Activated effector memory CD4-positive, alpha-beta T cell treated with Interleukin-2 at 50 U/mL for 16 hours (primary cell): ENCODE measurements at places on chromosomes 11 and 22.

DNA sequence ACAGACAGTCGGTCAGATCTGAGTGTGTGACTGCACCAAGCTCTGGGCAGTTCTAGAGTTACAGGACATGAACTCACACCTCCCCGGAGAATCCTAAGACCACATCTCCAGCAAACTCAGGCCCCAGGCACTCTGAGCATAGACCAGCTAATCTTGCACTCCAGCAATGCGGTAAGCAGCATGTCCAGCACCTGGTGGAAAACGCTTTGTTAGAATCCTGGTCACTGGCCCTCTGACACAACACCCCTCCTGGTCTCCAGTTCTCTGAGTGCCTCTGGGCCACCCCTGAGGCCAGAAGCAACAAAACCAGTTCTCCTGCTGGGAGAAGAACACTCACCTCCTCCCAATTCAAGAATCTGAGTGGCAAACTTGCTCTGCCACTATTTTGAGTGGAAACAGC lies 82.7 kb upstream of the TMEM45B start:
- DNase-seq: no peak

GRCh38 chr11:66112601-66113499 lies 42.8 kb downstream of the PACS1 start:
- DNase-seq: no peak

DNA sequence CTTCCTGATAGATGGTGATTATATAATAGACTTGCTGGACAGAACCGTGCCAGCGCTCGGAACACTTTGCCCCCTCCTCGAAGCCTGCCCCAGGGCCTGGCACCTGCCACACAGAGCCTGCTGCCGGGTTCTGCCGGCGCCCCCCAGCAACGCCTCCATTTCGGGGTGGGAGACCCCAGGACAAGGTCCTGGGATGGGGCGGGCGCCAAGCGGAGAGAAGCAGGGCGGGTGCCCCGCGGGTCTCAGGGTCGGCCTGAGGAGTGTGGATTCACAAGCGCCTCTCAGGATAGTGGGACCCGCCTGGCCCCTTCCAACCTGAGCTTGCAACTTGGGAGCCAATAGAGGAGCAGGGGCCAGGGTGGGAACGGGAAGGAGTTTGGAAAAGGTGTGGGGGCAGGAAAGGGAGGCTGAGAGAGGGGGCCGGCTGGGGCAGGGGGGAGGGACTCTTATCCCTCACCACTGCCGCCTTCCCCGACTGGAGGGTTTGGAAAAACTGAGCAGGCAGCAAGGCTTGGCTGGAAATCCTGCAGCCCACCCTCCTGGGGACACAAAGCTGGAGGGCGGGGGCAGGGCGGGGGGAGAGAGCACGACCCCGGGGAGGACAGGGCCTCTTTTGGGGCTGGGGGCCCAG lies 3.3 kb upstream of the BCL9L start:
- no peak for DNase-seq

- no peak for DNase-seq
These were observed 335.0 kb downstream of the C11orf87 start for GRCh38 chr11:109756951-109757350.

- no peak for DNase-seq
These were observed 367 bp upstream of the MMP11 start for GRCh38 chr22:23772315-23772648.

DNA sequence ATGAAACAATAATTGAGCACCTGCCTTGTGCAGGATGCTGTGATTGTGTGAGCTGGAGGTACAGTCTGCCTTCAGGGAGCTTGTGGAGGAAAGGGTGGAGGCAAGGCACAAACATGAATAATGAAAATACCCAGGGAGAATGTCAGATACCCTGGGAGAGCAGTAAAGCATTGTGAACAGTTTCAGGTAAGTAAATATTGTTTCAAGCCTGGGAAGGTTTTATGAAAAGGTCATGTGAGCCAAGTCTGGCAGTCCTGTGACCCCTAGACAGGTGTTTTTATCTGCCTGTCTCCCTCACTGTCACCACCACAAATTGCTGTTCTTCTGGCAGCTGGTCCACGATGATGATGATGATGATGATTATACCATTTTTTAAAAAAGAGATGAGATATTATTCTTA lies 32.0 kb downstream of the SPECC1L start:
- DNase-seq: no peak

DNA sequence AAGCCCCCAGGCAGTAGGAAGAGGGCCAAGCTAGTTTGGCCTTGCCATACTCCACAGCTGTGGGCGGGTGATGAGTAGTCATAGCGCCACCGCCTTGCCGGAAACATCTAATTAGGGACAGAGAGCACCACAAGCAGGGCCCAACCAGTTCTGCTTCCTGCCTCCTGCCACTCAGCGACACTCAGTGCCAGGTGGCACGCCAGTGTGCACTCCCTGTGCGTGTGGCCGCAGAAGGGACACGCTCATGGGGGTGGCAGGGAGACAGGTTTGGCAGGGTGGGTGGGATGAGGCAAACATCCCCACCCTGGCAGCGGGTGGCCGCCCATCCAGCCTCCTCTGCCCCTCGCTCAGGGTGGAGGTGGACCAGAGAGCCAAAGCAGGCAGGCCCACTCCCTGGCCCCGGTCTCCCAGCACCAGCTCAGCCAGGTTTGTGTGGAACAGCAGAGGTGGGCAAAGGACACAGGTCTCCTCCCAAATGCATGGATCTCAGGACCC lies 4.9 kb downstream of the OVOL1 start:
- DNase-seq: peak; percentile 36

GRCh38 chr22:46481386-46481785 lies 56.0 kb downstream of the CELSR1 start:
- no peak for DNase-seq
